ENCODE measurements at places on chromosomes 13 and 19.

DNA sequence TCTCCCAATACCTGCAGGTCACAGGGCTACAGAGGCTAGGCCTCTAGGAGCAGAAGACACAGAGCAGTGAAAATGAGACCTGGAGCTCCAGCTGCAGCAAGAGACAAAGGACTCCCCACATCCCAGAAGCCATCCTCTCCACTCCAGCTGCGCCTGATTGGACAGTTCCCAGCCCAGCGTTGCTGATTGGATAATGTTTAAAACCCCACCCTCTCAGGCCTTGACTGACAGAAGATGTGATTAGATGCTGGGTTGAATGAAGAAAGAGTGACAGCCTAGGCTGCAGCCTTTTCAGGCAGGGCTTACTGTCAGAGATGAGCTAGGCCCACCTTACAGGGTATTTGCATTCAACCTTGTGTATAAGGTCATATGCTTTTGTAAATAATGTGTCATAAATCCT is 59.4 kb downstream of the ZNF708 start:
- ATAC-seq, result no peak

DNA sequence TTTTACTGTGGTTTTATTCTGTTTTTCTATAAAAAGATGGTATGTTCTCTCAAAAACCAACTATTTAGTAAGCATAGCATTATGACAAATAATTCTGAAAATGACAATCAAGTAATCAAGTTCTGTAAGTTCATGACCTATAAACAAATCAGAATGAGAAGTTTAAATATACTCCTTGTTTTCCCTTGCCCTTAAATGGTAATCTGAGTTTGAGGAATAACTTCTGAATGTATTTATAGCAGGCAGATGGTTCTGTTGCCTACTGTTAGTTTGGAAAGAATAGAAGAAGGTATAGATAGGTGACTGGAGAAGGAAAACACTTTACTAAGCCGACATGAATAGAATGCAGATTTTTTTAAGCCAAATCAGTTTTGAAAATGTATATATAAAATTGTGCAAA is 63.9 kb downstream of the POSTN start:
- ATAC-seq, result no peak

- ATAC-seq, result no peak
These were observed 30.5 kb downstream of the ZNF146 start for GRCh38 chr19:36245210-36246005.

DNA sequence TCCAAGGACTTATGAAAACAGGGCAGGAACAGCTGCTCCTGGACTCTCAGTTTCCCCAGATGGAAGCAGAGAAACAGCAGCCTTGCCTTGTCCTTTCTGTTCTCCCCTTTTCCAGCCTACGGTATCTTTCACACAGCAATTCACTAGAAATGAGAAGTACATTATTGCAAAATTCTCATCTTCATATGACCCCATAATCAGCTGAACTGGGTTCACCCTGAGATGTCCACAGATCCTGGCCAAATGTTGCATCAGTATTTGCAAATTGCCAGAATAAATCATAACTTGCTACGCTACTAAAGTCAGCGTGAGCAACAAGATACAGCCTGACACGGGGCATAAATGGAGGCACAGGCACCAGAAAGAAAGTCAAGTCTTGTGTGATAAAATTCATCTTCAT is 16.1 kb downstream of the VSTM1 start:
- ATAC-seq, result no peak

GRCh38 chr19:1954532-1954933 is 13.6 kb downstream of the CSNK1G2 start:
- ATAC-seq, result no peak

DNA sequence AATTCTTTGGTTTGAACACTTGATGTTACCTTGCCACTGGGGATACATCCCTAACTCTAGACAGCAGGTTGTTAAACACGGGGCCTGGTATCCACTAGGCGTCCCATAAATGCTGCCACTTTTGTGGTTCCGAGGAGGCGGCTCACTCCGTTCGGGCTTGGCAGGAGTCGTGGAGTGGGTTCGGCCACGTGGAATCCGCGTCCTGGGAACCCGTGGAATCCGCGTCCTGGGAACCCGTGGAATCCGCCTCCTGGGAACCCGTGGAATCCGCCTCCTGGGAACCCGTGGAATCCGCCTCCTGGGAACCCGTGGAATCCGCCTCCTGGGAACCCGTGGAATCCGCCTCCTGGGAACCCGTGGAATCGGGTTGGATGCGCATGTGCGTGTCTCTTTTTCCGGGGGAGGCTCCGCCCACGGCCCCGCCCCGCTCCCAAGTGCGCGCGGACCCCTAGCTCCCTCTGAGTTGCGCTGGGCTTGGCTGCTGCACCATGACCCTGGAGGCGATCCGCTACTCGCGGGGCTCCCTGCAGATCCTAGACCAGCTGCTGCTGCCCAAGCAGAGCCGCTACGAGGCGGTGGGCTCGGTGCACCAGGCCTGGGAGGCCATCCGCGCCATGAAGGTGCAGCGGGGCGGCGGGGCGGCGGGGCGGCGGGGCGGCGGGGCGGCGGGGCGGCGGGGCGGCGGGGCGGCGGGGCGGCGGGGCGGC is at the start of gene MRI1:
MRI1 (plus strand) TSS at position 422 of the 707 bp plus-strand sequence; CDS start at position 489, 67 bp downstream.
- ATAC-seq, result peak; percentile 81

- ATAC-seq, result no peak
These were observed 930 bp downstream of the ZNF136 start for GRCh38 chr19:12163826-12164225.

GRCh38 chr19:12137221-12137940 is 2.8 kb downstream of the ZNF20 start:
- ATAC-seq, result no peak

DNA sequence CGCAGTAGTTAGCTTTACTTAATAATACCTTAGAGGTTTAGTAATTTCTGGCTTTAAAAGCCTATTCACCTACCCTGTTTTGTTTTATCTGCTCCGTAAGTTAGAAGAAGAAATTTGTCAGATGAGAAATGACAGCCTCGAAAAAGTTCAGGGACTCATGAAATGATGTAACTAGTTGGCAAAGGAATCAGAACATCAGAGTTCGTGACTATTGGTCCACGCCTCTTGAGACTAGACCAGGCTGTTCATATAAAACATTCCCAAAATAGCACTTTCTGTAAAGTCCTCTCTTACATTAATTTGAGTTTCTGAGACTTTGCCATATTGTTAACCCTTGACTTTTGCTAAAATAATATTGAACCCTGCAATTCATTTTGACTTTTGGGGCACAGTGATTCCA is 92.0 kb downstream of the HS6ST3 start:
- no peak for ATAC-seq

DNA sequence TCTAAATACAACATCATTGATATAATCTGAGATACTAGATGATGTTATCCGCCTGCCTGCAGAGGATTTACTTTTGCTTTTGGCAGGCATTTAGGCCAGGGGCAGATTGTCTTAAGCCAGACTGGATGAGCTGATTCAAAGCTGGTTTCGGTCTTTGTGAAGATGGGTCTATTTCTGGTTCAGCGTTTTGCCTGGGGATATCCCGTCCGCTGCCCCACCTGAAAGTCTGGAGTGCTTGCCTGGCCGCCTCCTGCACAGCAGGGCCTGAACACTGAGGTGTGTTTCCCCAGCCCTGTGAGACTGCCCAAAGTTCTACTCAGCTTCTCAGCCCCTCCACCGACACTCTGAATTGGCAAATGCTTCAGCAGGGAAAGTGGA is 149.7 kb downstream of the KATNAL1 start:
- no peak for ATAC-seq

GRCh38 chr13:112722433-112723263 is 32.8 kb downstream of the ATP11A start:
- ATAC-seq, result no peak

DNA sequence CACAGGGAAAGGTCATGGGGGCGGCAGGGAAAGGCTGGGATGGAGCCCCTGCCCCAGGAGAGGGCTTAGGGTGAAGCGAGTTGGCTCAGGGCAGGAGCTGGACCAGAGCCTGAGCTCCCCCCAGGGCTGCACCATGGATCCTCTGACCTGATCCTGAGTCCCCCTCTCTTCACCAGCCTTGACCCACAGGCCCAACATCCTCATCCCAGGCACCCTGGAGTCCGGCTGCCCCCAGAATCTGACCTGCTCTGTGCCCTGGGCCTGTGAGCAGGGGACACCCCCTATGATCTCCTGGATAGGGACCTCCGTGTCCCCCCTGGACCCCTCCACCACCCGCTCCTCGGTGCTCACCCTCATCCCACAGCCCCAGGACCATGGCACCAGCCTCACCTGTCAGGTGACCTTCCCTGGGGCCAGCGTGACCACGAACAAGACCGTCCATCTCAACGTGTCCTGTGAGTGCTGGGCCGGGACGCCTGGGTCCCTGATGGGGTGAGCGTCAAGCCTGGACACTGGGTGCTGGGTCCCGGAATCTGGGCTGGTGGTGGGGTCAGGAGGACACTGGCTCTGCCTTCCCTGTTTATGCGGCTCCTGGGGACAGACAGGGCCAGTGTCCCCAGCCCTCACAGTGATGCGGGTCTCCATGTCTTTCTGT is 842 bp downstream of the SIGLEC9 start:
- no peak for ATAC-seq

- no peak for ATAC-seq
These were observed 5.1 kb downstream of the ZNF599 start for GRCh38 chr19:34767951-34768350.

- no peak for ATAC-seq
These were observed 225.3 kb downstream of the NHLRC3 start for GRCh38 chr13:39263531-39263930.

DNA sequence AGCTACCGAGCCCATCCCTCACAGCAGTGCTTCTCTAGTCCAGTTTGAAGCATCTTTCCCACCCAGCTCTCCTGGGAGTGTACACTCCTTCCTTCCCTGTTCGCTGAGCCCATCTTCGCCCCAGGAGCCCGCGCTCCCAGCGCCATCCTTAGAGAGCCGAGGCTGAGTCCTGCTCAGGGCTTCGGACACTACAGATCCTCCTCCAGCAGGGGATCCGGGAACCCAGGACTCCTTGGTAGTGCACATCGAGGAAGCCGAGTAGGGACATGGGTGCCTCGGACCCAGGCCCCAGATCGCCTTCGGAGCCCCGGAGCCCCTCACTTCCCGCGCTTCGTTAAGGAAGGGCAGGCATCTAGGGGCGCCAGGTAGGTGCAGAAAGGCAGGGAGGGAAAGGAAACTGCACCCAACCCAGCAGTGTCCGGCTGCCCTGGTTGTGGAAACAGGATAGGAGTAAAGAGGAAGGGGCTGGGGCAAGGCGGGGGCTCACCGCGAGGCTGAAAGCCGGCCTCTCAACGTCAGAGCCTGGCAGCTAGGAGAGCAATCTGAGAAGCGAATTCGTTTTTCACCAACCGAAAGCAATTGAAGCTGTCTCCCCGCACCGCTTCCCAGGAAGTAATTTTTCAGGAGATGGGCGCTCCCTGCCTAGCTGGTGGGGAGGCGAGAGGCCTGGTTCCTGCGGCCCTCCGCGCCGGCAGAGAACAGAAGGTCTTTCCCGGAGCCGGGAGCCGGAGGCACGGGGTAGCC is 1.0 kb downstream of the PDX1 start:
- no peak for ATAC-seq

- ATAC-seq, result no peak
These were observed 149.8 kb upstream of the SLITRK1 start for GRCh38 chr13:84032116-84032515.

DNA sequence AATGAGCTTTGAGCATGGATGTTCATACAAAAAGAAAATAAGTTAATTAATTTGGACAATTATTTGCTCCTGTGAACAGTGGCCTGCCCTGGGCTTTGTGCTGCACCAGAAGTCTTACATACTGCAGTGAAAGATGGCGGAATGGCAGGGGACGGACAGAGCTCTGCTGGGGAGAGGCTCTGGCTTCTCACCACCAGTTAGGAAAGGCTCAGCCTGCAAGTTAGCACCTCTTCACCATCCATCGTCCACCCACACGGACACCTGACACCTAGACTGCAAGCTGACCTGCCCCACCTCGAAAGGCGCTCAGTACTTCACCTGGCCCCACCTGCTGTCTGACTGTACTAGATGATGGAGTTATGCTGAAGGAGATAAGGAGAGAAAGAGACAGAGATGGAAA is 203.9 kb upstream of the IRS2 start:
- ATAC-seq, result no peak

GRCh38 chr13:57992416-57992815 is 360.9 kb downstream of the PCDH17 start:
- ATAC-seq, result no peak

DNA sequence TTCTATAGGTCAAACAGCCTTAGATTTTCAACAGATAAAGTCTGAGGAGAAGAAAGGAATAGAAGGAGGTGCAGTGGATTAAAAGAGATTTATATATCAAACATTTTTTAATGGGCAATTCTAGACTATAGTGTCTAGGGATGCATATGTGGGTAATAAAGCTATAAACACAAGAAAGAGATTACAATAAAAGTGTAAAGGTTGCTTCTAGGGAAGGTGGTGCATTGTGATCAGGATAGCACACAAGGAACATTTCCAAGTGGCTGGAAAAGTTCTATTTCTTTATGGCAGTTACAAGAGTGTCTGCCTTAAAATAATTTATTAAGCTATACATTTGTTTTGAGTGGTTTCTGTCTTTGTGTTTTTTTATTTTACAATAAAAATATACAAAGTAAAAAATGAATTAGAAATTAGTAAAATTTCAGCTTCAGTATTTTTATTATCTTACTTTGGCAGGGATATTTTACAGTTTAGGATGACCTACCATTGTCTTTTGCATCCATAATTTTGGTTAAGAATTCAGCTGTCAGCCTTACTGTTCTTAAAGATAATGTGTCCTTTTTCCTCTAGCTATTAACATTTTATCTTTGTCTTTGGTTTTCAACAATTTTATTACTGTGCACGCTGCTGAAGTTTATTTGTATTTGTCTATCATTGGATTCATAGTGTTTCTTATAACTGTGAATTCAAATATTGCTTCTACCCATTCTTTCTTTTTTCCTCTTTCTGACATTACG is 221.8 kb downstream of the LACC1 start:
- no peak for ATAC-seq

DNA sequence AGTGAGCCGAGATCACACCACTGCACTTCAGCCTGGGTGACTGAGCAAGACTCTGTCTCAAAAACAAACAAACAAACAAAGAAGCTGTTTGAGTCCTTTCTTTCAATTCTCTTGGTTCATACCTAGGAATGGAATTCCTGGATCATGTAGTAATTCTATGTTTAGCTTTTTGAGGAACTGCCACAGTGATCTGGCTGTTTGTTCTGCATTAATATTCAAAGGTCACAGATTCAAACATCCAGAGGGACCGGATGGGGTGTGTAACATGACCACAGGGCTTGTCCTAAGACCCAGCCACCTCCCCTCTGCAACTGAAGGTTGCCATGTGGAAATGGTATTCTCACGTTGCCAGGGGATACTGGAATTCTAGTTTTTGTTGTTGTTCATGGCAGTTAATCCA is 10.2 kb downstream of the COLGALT1 start:
- ATAC-seq, result no peak

DNA sequence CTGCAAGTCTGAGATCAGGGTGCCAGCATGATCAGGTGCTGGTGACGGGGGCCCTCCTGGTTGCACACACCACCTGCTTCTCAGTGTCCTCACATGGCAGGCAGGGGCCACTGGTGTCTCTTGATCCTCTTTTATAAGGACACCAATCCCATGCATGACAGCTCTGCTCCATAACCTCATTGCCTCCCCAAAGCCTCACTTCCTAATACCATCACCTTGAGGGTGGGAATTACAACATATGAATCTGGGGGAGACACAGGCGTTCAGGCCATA is 15.0 kb upstream of the MIER2 start:
- no peak for ATAC-seq

Measured in activated CD4-positive, CD25-positive, alpha-beta regulatory T cell treated with anti-CD3 and anti-CD28 coated beads, Interleukin-2, amount 50 U/mL, for 24 hours (primary cell).